Activated naive CD8-positive, alpha-beta T cell treated with anti-CD3 and anti-CD28 coated beads, Interleukin-2, amount 50 U/mL, for 24 hours (primary cell): ENCODE measurements at places on chromosomes 3 and 15.
A peak's percentile ranks its signal among the peaks of the same experiment; 100 is the strongest.

- no peak for DNase-seq
Observed at GRCh38 chr15:29480949-29481348, 211.3 kb upstream of the NSMCE3 start.

- no peak for DNase-seq
Observed at GRCh38 chr15:56754772-56755370, 21.6 kb upstream of the ZNF280D start.

DNA sequence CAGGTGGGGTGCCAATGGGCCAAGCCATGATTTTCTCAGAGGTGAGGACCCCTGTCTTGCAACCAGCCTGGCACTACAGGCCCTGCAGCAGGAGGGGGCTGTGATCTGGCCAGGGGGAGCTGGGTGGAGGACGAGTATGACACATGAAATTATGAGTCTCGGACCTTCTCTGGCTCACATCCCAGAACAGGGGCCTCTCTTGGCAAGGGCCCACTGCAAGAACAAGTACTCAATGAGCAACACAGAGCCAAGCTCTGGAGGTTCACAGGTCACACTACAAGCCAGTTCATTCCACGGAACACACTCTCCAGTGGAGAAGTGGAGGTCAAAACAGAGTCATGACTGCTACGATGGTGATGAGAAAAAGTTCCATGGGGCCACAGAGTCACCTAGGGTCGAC, 28.3 kb downstream of the CCDC32 start:
- no peak for DNase-seq

DNA sequence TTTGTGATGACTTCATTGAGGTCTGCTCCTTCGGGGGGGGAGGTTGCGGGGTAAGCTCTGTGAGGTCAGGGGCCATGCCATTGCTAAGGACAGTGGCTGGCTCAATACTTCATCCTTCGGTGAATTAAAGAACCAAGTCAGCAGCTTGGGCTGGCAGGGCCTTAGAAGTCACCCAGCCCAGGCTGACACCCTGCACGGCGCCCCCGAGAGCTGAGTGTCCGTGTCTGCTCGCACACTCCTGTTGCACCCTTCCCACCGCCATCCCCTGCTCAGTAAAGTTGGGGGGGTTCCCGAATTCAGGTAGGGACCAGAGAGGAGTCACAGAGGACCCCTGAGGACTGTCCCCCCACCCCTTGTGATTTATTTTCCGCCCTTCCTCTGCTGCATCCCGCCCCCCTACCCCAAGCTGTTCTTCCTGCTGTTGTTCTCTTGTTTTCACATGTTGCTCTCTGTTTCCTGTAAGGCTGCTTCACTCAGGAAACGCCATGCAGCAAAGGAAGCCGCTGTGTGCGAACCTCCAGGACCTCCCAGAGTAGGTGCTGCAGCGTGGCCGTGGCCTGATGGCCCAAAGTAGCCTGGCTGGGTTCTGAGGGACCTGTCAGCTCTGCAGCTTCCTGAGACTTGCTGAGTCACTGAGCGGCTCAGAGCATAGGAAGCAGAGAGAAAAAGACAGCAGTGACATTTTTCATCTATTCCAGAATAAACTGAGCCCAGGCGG, 14.4 kb downstream of the EFCC1 start:
- peak; percentile 48 for DNase-seq

DNA sequence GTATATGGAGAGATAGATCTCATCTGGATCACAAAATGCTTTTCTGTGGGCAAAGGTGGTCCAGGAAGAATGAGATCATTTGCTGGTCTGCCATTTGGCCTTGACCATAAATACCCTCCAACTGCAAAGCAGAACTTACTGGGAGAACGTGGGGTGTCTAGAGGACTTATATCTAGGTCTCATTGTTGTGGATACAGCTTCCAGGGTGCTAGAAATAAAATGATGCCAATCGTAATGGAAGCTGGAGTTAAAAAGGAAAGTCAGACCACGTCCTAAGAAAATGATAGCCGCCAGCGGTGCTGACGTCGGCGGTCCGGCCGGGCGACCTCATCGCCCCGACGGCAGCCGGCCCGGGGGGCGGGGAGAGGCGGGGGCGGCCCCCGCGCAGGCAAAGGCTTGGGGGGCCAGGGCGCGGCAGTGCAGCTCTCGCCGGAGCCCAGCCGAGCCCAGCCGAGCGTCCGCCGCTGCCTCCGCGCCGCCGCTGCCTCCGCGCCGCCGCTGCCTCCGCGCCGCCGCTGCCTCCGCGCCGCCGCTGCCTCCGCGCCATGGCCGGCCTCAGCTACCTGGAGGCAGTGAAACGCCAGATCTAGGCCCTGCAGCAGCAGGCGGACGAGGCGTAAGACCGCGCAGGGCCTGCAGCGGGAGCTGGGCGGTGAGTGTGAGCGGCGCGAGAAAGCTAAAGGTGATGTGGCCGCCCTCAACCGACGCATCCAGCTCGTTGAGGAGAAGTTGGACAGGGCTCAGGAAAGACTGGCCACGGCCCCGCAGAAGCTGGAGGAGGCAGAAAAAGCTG, 89.5 kb downstream of the EOMES start:
- peak; percentile 50 for DNase-seq
